ENCODE measurements at places on chromosomes 3 and 15.

GRCh38 chr3:9659849-9660248 is 10.5 kb downstream of the MTMR14 start:
- DNase-seq = no peak

- DNase-seq = no peak
Observed at GRCh38 chr3:62325896-62326295, 47.5 kb downstream of the FEZF2 start.

DNA sequence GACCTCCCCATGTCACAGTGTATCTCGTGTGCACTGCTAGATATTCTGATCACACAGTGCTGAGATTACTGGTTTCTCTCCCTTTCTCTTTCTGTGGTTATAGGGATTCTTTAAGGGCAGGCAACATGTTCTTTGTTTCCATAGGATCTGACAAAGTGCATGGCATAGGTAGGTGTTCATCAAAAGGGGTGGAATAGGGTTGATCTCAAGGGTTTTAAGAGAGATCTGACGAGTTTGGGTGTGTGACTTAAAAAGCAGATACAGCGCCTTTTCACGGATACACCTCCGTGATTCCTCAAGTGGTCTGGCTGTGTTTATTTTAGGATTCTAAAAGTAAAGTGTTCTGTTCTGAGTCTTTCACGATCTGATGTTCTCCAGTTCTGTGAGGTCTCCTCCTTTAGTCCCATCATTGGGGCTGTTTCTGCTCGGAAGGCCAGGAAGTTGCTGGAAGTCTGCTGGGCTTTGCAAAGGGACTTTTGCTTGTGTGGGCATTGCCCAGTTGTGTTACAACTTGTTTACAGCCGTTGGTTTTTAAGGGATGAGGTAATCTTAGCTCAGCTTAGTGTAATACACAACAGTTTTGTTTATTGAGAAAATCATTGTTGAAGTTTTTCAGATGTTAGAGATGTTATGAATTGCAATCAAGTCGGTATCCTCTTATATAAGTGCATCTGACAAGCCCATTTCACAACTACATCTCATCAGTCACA is 34.8 kb downstream of the IGF1R start:
- no peak for DNase-seq

DNA sequence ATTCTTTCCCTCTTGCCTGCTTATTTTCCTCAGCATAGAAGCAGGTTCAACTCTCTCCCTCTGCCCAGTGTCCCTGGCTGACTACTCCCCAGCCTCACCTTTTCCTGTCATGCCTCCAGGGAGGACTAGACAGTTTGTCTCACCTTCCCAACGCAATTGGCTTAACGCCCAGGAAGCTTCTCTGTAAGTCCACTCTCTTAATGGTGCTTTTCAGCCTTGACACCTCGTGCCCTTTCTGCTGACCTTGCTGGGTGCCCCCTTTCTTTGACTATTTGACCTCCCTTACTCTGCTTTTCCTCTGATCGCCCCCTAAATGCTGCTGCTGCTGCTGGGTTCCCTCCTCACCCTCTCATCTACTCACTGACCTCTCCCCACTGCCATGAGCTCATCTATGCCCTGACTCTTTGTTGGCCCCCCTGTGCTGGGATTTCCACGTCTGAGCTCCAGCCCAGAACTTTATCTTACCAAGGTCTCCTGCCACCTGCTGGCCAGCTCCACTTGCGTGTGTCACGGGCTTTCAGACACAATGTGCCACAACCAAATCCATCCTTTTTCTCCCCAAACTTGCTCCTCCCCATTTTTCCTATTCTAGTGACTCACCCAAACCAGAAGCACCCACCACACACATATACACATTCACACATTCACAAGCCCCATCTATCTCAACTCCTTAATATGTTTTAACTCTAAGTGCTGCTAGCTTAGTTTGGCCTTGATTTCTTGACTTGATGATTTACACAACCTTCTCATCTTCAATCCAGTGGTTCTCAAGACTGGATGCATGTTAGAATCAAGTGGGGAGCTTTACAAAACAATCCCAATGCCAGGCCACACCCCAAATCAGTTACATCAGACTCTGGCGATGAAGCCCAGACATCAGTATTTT is 16.6 kb downstream of the EPB42 start:
- DNase-seq = peak; percentile 46

GRCh38 chr3:112685956-112686799 is 45.2 kb upstream of the CCDC80 start:
- DNase-seq = no peak

GRCh38 chr15:59385171-59385570 is 12.5 kb upstream of the MYO1E start:
- DNase-seq = no peak

- DNase-seq = no peak
Observed at GRCh38 chr3:169199283-169199682, 464.2 kb downstream of the MECOM start.

DNA sequence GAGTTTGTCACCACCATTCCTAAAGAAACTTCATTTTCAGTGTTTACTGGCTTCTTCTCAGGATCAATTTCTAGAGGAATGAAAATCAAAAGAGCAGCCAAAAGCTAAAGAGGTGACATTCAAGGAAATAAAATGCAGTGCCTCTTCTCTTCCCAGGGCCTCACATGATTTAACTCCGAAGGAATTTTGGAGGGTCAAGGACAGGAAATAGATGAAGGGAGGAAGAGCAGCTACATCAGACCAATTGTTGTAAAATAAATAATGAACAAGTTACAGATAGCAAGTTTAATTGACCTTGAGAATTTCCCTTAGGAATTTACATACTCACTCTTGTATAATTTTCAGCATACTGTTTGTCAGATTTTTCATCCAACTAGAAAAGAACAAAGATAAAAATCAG is 78.1 kb downstream of the LRRFIP2 start:
- DNase-seq = no peak

GRCh38 chr3:169232863-169233262 is 430.6 kb downstream of the MECOM start:
- DNase-seq = no peak

DNA sequence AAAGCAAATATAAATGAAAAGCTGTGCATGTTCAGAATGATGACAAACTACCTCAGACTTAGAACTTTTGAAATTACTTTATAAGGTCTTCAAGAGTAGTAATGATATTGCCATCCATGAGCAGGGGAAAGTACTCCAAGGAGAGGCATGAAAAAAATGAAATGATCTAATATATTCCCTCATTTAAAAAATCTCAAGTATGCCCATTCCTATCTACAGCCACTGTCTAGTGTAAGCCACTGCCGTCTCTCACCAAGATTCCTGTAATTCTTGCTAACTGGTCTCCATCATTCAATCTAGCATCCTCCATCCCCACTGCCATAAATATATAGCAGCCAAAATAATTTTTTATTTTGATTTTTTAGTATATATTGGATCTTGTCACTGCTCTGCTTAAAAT is 258.8 kb downstream of the PLOD2 start:
- no peak for DNase-seq

GRCh38 chr15:52584414-52584813 is 15.6 kb upstream of the ARPP19 start:
- DNase-seq = no peak
